Stimulated activated memory B cell treated with anti-CD40 and anti-IgM and Interleukin-4, amounts not matched to agents 10 μg/mL and 1 μg/mL and 100 μg/mL, for 72 hours (primary cell): ENCODE measurements at places on chromosomes 2 and 18.

DNA sequence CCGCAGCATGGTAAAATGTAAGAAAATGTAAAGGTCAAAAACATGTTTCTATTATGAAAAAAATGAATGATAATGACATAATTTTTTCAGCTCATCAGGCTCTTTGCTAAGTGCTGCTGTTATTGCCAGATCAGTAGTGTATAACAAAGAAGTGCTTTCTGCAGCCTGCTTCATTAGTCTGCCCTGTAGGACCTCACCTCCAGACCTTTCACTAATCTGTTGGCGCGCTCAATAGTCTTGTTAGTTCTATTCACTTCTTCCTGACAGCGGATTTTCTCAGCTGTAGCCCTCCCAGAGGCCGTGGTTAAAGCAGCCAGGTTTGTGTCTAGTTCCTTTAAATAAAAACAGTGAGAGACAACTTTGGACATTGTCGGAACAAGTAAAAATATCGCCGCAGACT, 97.7 kb downstream of the CDCA7 start:
- peaks cover 13% of the 10 kb centered on the region for H3K4me1 ChIP-seq

- no peaks in the 10 kb centered on the region for H3K27me3 ChIP-seq
- H3K36me3 ChIP-seq = peaks cover 71% of the 10 kb centered on the region
- H3K4me3 ChIP-seq = no peak overlapping the region
- no peak for ATAC-seq
These were observed 56.6 kb downstream of the AGPS start for GRCh38 chr2:177449159-177449558.

- H3K4me3 ChIP-seq = no peak overlapping the region
- H3K27me3 ChIP-seq = no peaks in the 10 kb centered on the region
- H3K36me3 ChIP-seq = peaks cover 77% of the 10 kb centered on the region
- no peak for ATAC-seq
These were observed 33.9 kb downstream of the NBAS start for GRCh38 chr2:15527074-15527739.

- H3K36me3 ChIP-seq = no peaks in the 10 kb centered on the region
- H3K27ac ChIP-seq = no peak overlapping the region
- no peaks in the 10 kb centered on the region for H3K27me3 ChIP-seq
- no peak for ATAC-seq
- H3K4me1 ChIP-seq = no peaks in the 10 kb centered on the region
These were observed 639.7 kb upstream of the SYT4 start for GRCh38 chr18:43916984-43917383.

- H3K4me1 ChIP-seq = peaks cover 8% of the 10 kb centered on the region
- no peak overlapping the region for H3K27ac ChIP-seq
- peaks cover 6% of the 10 kb centered on the region for H3K36me3 ChIP-seq
- no peaks in the 10 kb centered on the region for H3K27me3 ChIP-seq
These were observed 15.4 kb upstream of the SLC25A52 start for GRCh38 chr18:31776093-31776492.

GRCh38 chr2:226495466-226496272, 304.0 kb downstream of the IRS1 start:
- H3K4me1 ChIP-seq = no peaks in the 10 kb centered on the region
- H3K27ac ChIP-seq = no peak overlapping the region
- ATAC-seq = no peak
- peaks cover 16% of the 10 kb centered on the region for H3K27me3 ChIP-seq
- no peak overlapping the region for H3K4me3 ChIP-seq
- H3K36me3 ChIP-seq = no peaks in the 10 kb centered on the region

DNA sequence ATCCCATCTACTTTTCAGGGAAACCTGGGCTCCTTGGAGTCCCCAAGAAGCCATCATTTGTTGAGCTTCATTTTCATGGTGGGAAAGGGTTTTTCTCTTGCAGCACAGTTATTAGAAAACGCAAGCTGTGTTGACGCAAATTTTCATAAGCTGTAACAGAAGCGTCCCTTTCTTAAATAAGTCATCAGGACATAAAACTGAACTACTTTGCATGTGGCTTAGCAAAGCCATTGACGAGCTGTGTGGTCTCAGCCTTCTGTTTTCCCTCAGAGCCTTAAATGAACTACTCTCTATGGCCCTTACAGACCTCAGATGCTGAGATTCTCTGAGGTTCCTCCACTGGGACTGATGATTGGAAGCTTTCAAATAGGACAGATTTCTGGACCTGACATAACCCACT, 85.1 kb downstream of the ARL4C start:
- H3K4me3 ChIP-seq = peak overlapping the region; percentile 28
- no peaks in the 10 kb centered on the region for H3K36me3 ChIP-seq
- H3K4me1 ChIP-seq = peaks cover 51% of the 10 kb centered on the region
- peaks cover 5% of the 10 kb centered on the region for H3K27me3 ChIP-seq
- peak; percentile 89 for ATAC-seq
- peak overlapping the region; percentile 60 for H3K27ac ChIP-seq

GRCh38 chr2:170017860-170018532, 160.0 kb upstream of the MYO3B start:
- H3K27ac ChIP-seq = no peak overlapping the region
- peaks cover 27% of the 10 kb centered on the region for H3K36me3 ChIP-seq
- ATAC-seq = no peak
- H3K4me3 ChIP-seq = no peak overlapping the region
- H3K4me1 ChIP-seq = no peaks in the 10 kb centered on the region

DNA sequence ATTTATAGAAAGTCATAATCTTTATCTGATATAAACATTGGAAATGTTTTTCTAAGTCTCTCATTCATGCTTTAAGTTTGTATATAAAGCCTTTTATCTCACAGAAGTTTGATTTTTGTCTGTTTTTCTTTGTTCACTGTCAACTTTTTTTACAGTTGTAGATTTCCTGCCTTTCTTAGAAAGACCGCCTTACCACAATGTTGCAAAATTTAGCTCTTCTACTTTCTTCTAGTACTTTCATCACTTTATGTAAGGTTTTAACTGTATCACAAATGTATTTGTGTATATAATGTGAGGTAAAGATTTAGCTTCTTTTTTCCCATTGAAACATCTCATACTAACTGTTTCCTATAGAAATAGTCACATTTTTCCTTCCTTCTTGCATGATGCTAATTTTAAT, 136.1 kb downstream of the DNAH6 start:
- H3K27me3 ChIP-seq = peaks cover 39% of the 10 kb centered on the region
- no peak overlapping the region for H3K4me3 ChIP-seq
- no peak for ATAC-seq
- no peaks in the 10 kb centered on the region for H3K4me1 ChIP-seq
- no peaks in the 10 kb centered on the region for H3K36me3 ChIP-seq
- H3K27ac ChIP-seq = no peak overlapping the region

DNA sequence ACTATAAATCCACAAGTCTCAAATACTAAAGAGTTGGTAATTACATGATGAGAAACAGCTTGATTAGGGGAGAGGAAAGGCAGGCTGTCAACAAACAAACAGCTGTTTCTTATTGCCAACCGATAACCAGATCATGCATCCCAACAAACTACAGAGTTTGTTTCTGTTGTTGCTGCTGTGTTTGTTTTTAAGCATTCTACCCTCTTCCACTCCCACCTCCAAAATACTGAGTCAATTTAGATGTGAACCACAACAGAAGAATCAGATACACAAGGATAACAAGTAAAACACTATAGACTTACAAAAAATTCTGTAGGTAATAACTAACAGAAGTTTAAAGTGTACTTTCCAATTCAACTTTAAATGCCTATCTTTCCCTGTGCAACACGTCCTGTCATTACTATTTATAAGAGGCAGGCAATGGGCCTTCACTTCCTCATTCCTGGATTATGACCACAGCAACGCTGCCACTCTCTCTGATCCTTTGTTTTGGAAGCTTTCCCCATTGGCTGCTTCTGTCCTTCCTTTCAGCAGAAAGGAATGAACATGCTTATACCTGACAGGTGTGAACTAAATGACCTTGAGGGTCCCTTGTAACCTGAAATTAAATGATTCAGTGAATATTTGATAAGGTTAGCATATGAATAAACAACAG, 152.0 kb downstream of the SRBD1 start:
- H3K27me3 ChIP-seq = no peaks in the 10 kb centered on the region
- no peak overlapping the region for H3K27ac ChIP-seq
- H3K4me3 ChIP-seq = no peak overlapping the region
- ATAC-seq = no peak
- peaks cover 36% of the 10 kb centered on the region for H3K36me3 ChIP-seq

DNA sequence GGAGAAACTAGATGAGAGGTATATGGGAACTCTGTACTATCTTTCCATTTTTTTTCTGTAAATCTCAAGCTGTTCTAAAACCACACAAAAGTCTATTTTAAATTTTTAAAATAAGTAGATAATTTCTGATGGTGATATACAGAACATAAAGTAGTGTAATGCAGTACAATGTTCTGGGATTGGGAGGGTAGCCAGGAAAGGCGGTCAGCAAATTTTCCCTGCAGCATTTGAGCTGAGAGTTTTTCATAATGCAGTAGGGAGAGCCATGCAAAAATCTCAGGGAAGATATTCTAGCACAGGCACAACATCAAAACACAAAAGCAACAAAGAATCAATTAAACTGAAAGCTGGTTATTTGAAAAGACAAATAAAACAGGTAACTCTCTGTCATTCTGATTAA, 141.5 kb downstream of the NCKAP5 start:
- no peaks in the 10 kb centered on the region for H3K4me1 ChIP-seq
- H3K4me3 ChIP-seq = no peak overlapping the region
- peaks cover 9% of the 10 kb centered on the region for H3K27me3 ChIP-seq
- no peak overlapping the region for H3K27ac ChIP-seq
